ENCODE measurements at places on chromosomes 2 and 18.

DNA sequence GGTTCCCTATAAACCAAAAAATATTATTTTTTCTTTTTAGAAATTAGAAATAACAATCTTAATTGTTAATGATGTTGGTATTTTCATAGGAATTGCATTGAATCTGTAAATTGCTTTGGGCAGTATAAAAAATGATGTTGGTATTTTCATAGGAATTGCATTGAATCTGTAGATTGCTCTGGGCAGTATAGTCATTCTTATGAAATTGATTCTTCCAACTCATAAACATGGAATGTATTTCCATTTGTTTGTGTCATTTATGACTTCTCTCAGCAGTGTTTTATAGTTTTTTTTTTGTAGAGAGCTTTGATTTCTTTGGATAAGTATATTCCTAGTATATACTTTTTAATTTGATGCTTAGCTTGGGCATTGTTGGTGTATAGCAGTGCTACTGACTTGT is 82.0 kb upstream of the NT5C1B start:
- DNase-seq, result no peak

DNA sequence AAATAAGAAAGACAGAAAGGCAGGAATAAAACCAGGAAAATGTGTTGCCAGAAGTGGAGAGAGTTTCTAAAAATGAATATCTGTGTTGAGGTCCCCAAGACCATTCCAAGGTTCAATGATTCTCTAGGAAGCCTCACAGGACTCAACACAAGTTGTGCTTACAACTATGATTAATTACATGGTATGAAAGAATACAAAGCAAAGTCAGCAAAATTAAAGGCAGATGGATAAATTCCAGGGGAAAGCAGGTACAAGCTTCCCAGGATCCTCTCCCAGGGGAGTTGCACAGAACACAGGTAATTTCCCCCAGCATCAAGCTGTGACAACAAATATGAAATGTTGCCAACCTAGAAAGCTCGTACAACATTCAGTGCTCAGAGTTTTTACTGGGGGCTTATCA is 154.4 kb upstream of the HNMT start:
- no peak for DNase-seq

GRCh38 chr2:42142547-42143184 is 26.5 kb upstream of the EML4 start:
- DNase-seq, result no peak

DNA sequence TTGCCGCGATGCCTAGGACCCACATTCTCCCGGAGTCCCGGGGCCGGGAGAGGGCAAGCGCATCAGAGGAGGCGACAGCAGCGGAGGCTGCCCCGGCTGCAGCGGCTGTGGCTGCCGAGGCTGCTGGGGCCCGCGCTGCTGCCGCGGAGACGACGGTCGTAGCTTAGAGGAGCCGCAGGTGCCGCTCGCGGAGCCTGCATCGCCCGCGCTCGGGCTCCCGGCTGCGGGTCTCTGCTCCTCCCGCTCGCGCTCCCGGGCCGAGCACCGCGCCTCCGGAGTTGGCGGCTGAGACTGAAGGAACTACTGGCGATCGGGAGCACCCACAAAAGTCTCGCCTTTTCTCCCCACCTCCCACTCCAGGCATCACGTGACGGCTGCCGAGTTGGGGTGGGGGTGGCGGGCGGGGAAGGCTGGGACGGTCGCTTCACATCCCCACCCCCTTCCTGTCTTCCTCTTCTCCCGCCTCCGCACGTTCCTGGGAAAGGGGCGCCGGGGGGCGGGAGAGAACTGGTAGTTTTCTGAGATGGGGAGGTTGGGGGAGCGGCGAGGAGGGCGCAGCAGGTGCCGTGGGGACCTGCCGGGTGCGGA is at the start of gene LYPD1:
Gene LYPD1, minus strand, starts transcription at position 298 of the 588 bp plus-strand sequence. Its CDS starts 273 bp downstream, at position 25.
- DNase-seq, result no peak

- no peak for DNase-seq
Measured at GRCh38 chr2:186991766-186992417, 142.9 kb upstream of the ZSWIM2 start.

DNA sequence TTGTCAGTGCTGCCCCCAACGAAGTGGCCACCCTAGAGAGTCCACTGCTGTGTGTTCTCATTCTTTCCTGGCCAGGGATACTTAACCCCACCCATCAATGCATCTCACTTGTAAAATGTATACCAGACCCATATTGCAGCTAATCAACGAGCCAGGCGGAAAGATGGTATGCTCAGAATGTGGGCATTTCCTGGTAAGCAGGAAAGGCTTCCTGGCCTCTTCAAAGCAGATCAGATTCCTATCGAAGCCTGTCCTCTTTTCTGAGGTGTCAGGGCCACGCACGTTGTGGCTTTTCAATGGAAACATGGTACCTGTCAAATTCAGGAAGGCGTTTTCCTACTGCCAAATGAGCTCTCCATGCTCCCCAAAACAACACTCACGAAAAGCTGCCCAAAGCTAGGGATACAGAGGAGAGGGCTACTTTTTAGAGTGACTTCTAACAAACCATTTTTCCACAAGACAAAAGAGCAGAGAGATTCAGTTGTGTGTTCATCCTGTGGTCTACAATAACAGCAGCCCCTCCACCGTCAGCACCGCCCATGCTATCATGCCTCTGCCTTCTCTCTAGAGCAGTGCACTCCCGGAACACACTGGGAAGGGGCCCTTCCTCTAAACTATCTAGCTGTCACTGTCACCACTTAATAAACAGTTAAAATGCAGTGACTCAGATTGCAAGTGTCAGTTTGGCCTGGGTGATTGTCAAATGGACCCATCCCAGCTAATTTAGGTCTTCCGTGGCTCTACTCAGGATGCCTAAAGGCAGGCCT is 535.1 kb downstream of the RNF144A start:
- no peak for DNase-seq

GRCh38 chr2:197804049-197804757 is at the start of gene PLCL1:
TSS of gene PLCL1 (plus strand) at chr2:197804593.
- peak; percentile 64 for DNase-seq

DNA sequence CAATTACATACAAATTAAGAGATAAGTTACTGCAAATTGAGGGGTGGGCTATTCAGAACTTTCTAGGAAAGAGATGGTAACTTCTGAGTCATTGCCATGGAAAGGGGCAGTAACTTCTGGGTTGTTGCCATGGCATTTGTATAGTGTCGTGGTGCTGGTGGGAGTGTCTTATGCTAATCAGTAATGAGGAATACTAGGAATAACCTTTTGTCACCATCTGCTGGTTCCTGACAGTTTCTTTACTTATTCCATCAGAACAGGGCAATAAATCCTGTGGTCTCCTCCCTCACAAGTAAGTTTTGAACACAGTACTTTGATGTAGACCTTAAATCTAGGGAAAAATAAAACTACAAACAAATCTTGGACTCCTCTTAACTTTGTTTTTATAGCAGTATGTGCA is 435.4 kb downstream of the BCL11A start:
- DNase-seq, result no peak

DNA sequence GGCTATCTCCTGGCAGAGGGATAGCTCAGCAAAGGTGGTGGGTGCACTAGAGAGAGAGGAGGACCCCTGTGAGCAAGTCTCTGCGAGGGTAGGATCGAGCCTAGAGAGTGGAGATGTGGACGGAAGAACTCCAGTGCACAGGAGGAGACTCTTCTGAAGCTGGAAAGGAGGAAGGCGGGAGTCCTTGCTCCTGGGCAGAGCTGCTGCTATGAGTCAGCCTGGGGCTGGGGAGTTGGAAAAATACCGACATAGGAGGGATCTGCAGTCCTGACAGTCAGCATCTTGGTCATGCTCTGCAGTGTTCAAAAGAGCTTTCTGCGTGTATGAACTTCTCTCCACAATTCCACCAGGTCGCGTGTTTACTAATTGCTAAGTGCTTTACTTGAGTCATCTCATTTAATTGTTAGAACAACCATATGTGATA is 233.8 kb downstream of the LDLRAD4 start:
- no peak for DNase-seq

Data from stimulated activated CD8-positive, alpha-beta memory T cell treated with anti-CD3 and anti-CD28 coated beads, Interleukin-4, amount 100 ng/mL, for 1 hour (primary cell).